ENCODE measurements at places on chromosomes 5 and 9.

DNA sequence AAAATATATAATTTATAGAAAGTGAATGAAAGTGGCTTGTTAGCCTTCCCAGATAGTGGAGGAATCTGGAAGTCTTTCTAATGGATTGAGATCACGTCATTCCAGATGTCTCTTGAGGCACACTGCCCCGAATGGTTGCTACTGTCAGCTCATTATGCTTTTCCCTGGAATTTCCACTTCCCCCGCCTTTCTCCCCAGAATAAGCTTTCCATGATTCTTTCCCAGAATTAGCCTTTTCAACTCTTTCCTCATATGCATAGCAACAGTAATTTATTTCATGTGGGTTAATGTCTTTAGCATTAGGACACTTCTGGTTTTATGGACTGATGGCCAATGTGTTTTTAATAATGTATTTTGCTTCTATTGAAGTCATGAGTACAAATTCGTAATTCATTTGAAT, 81.5 kb downstream of the PALM2AKAP2 start:
- DNase-seq, result no peak

GRCh38 chr5:34977934-34978613, 48.7 kb downstream of the DNAJC21 start:
- no peak for DNase-seq

DNA sequence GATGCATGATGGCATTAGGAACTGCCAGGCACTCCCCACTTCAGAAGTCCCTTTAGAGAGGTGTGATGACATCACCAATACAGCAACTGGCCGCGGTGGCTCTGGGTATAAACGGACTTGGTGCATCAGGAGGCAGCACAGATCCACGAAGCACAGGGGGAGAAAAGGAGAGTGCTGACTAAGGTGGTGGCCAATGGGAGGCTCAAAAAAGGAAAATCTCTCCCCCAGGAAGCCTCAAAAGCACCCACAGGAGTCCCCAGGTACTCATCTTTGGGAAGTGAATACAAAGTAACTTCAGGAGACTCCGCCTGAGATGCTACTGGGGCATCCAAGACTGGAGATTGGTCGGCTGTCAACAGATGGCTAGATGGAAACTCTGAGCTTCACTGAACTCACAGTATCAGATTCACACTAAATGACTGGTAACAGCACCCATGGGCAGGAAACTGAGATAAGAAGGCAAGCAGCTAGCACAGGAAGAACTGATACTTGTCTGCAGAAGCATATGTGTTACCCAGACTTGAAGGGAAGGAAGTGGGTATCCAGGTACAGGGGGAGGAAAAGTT, 7.6 kb downstream of the TTC39B start:
- peak; percentile 40 for DNase-seq

- no peak for DNase-seq
Measured at GRCh38 chr9:124501771-124502320, 5.4 kb downstream of the NR5A1 start.

DNA sequence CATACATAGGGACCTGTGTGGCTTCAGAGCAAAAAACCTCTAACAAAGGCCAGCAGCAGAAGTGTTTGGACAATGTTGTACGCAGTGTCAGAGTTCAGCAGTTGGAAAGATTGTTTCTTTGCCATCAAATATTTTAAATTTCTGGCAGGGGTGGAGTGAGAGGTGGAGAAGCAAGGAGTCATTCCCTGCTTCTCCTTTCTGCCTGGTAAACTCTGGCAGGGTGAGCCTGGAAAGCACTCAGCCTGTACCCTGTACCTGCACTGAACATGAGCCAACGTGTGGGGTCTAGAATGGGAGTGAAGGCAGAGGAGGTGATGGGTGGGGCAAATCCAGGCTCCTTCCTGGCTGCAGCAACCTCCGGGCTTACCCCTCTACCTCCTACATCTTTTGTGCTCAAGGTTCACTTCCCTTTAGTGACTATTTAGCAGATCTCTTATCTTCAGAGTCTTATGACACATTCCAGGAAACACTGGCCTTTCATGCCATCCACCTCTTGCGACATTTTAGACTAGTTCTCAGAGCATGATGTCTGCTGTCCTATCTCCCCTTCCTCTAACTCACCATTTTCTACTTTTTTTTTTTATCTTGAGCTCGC, 445.0 kb upstream of the PIK3R1 start:
- no peak for DNase-seq

GRCh38 chr5:94693845-94694370, 75.4 kb downstream of the SLF1 start:
- DNase-seq, result no peak

- no peak for DNase-seq
Measured at GRCh38 chr5:84622461-84622860, 237.8 kb upstream of the EDIL3 start.

GRCh38 chr5:118775790-118776499, 212.4 kb downstream of the DTWD2 start:
- no peak for DNase-seq

- DNase-seq, result no peak
Measured at GRCh38 chr9:126393876-126394275, 67.2 kb downstream of the MVB12B start.

GRCh38 chr5:17276445-17276844, 59.0 kb downstream of the BASP1 start:
- DNase-seq, result no peak

DNA sequence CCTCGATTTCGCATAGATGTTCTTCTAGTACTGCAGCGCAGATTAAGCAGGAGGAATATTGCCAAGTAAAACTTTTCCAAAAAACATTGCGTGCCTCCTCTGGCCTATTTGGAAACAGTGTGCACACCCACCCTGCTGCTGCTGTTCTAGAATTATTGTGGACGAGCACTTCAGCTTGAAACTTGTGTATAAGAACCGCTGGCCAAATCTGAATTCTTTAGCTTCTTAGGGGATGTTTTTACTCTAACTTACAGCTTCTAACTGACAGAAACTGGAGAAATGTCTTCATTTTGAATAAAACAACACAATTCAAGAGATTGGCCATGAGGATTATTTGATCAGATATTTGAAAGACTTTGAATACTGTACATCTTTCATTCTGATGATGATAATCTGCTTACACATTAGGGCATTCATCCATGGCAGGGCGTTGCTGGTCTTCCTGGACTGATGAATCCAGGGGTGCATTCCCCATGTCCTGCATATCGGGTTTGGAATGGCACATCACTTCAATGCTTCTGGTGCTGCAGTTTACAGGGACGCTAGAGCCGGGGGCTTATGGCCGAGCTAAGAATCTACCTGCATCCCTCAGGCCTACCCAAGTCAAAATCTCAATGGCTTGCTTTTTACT, 6.5 kb downstream of the ADAMTS16 start:
- DNase-seq, result no peak

DNA sequence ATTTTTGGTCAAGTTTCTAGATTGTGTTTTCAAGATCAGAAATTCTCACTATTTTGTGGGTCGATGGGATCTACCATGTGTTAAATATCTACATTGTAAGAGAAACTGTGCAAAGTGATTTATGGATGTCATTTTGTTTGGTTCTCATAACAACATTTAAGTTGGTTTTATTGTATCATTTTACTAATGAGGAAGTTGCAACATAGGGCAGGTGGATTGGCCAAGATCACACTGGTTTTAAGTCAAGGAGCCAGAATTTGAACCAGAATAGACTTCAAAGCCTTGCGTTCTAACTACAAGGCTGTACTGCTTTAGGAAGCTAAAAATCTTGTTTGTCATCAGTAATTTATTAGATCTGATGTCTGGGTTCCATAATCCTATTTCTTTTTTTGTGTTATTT, 23.4 kb downstream of the SH3TC2 start:
- no peak for DNase-seq

- DNase-seq, result no peak
Measured at GRCh38 chr5:54063817-54064216, 246.6 kb downstream of the ARL15 start.

GRCh38 chr5:178068293-178068692, 45.0 kb upstream of the N4BP3 start:
- no peak for DNase-seq

GRCh38 chr5:54539001-54539400, 21.4 kb downstream of the SNX18 start:
- DNase-seq, result no peak

DNA sequence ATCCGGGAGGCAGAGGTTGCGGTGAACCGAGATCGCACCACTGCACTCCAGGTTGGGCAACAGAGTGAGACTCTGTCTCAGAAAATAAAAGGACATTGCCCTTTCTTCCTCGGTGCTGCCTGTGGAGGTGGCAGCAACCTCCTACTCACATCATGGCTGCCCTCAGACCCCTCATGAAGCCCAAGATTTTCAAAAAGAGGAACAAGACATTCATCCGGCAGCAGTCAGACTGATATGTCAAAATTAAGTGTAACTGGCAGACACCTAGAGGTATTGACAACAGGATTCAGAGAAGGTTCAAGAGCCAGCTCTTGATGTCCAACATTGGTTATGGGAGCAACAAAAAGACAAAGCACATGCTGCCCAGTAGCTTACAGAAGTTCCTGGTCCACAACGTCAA, 12.6 kb upstream of the PAX5 start:
- DNase-seq, result no peak

Measured in stimulated activated CD4-positive, alpha-beta T cell treated with anti-CD3 and anti-CD28 coated beads, Interleukin-2, amount 100 ng/mL, for 4 hours (primary cell).